ENCODE measurements at places on chromosomes 13 and 19.

DNA sequence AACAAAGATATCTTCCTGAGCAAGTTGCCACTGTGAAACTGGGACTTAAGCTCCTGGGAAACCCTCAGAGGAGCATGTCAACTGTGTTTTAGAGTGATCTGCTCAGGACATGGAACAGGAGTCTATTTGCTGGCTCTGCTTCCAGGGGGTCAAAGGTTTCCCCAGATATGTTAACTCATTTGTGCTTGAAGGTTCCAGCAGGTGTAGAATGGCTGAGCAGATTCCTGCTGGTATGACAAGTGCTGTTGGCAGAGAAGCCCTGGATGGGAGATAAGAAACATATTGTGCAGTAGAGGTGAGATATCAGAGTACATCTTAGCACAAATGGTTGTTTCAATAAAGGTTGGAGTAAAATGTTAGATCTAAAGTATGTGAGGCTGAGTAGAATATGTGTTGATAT, 282.7 kb upstream of the DACH1 start:
- no peak for DNase-seq

DNA sequence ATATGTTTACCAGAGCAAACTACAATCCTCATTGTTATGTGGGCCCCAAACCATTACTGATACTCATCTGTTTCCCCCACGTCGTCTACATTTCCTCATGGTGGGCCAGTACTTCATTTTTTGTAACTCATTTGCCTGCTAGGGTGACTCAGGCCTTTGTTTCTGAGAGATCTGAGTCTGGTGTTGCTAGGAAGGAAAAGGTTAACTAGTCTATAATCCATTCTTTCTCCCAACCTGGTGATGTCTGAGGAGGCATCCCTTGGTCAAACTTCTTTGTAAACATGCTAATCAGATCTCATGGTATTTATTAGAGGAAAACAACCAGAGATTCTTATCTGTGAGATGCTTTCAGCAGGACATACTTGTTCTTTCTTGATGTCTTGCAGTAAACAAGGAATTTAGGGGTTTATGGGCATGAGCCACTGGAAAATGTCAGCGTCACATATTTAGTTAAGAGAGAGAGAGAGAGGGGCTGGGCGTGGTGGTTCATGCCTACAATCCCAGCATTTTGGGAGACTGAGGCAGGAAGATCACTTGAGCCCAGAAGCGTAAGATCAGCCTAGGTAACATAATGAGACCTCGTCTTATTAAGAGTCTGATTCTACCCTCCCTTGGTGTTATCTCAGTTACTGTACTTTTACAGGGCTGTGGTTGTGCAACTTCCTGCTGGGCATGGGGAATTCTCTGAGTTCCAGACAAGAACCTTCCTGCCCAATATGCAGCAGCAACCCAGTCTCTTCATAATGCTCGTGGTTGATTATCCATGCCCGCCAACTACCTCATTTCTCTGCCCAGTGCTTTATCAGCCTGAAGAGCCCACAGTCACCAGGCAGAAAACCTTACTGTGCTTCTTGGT, 9.7 kb upstream of the DPRX start:
- no peak for DNase-seq

DNA sequence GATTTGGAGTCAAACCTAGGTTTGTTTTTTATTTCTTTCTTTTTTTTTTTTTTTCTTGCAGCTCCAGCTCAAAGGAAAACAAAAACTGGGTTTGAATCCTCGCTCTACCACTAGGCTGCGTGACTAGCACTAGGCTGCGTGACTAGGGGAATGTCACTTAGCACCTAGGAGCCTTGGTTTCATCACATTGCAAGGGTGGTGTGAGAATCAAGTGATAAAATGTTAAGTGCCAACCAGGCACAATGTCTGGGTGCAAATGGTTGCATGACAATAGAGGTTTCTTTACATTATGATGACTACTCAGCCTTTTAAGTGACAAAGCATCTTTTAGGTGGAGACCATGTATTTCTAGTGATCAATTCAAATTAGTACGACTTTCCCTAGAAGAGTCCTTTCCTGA, 27.9 kb downstream of the RCBTB2 start:
- no peak for DNase-seq

GRCh38 chr13:99266827-99267226, 8.6 kb upstream of the GPR18 start:
- DNase-seq = no peak

GRCh38 chr13:23348262-23349127, 85.0 kb downstream of the SACS start:
- no peak for DNase-seq

DNA sequence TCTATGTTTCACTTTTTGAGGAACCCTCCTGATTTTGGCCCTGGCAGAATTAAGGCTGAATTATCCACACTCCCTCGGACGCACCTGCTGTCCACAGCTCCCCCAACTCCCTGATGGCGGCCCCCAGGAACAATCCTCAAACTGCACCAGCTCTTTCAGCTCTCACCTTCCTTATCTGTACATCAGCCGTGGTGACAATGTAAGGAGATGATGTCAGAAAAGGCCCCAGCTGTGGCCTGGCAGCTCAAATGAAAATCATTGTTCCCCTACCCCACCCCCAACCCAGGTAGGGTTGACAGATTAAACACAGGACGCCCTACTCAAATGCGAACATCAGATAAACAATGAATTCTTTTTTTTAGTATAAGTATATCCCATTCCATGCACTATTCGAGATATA, 35.0 kb upstream of the KLF2 start:
- no peak for DNase-seq

DNA sequence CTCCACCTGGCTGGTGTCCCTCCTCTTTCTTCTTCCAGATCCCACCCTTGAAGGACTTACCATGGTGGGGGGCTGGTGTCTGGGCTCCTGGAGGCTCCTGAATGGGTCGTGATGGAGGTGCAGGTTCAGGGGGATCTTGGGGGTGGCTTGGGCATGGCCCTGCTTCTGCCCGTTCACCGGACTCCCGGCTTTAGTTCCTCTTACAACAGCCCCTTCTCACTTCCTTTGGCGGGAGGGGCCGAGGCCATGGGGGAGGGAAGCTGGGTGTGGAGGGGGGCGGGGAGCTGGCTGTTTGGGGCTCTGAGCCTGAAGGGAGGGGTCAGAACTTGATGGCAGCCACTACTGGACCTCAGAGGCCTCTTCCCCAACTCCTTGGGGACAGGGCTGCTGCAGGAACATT, at the start of gene MYO1F:
MYO1F (minus strand) TSS at position 196 of the 400 bp plus-strand sequence; CDS start at position 63, 133 bp downstream.
- no peak for DNase-seq

Data from activated CD4-positive, alpha-beta T cell treated with anti-CD3 and anti-CD28 coated beads for 24 hours (primary cell).